ENCODE measurements at places on chromosomes 11 and 22.

- DNase-seq: no peak
These were observed 52.2 kb downstream of the ANO5 start for GRCh38 chr11:22244986-22245592.

DNA sequence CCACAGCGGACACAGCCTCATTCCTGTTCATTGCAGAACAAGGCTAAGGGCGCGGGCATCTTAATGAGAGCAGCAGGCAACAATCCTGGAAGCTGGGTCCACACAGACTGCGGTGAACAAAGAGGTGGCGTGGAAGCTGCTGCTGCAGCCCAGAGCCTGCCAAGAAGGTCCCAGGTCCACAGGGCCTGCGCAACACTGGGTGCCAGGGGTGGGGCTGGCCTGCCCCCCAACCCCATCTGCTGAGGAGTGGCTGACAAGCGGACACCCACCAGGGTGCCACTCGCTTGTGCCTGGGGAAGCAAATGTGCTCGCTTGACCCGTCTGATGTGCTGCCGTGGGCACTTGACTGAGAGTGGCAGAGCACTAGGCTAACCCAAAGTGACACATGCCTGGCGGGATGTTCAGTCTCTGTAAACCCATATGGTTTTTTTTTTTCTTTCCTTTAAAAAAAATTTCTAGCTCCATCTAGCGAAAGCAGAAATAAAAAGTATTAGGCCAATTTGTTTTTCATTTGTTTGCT, 83.2 kb upstream of the PITPNB start:
- DNase-seq: no peak

DNA sequence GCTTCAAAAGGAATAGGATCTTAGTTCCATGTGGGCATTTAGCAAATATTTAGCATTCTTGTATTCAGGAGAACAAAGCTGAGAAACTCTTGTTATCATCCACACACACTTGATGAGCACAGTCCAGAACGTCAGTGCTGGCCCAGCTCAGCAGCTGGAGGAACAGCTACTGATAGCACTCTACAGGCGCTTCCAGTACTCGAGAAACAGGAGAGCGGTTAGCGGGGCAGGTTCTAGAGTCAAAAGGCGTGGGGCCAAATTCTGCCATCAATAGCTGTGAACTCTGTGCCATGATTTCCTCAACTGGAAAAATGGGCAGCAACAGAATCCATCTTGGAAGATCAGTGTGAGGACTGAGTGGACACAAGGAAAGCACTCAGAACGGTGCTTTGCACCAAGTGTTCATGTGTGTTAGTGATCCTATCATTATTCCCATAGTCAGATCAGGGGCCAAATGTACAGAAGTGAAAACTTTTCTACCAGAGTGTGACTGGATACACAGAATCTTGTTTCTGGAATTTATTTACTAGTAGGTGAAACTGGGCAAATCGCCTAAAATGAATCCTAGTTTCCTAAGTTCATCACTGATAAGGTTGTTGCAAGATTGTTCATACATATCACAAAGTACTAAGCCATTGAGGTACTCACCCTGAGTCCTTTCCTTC, 3.2 kb downstream of the JOSD1 start:
- DNase-seq: no peak

DNA sequence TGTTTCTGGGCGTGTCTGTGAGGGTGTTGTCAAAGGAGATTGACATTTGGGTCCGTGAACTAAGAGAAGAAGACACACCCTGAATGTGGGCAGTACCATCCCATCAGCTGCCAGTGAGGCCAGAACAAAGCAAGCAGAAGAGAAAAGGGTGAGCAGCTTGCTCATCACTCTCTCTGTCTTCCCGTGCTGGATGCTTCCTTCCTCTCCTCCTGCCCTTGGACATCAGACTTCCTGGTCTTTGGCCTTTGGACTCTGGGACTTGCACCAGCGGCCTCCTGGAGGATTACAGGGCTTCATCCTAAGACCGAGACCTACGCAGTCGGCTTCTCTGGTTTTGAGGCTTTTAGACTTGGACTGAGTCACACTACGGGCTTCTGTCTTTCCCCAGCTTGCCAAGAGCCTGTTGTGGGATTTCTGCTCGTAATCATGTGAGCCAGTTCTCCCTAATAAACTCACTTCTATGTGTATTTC, 18.8 kb downstream of the APOL2 start:
- DNase-seq: no peak

DNA sequence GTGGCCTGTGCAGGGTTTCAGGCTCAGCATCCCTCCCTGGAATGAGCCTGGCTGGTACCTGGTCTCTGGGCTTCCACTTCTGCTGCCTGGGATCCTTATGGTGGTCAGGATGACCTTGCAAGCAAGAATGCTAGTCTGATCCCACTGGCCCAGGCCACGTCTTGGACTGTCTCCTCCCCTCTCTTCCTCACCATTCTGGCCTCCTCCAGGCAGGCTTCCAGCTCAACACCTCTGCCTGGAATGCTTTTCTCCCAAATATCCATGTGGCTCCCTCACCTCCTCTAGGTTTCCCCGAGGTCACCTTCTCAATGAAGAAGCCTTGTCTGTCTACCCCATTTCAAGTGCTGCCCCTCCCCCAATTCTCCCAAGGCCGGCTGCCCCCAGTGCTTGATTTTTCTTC, 39.4 kb upstream of the ALX4 start:
- DNase-seq: no peak

- no peak for DNase-seq
These were observed 48.9 kb downstream of the RELT start for GRCh38 chr11:73425108-73425507.

- no peak for DNase-seq
These were observed 106.4 kb downstream of the SYN3 start for GRCh38 chr22:32951807-32952153.

GRCh38 chr11:118234833-118235232, 10.0 kb upstream of the JAML start:
- DNase-seq: no peak

DNA sequence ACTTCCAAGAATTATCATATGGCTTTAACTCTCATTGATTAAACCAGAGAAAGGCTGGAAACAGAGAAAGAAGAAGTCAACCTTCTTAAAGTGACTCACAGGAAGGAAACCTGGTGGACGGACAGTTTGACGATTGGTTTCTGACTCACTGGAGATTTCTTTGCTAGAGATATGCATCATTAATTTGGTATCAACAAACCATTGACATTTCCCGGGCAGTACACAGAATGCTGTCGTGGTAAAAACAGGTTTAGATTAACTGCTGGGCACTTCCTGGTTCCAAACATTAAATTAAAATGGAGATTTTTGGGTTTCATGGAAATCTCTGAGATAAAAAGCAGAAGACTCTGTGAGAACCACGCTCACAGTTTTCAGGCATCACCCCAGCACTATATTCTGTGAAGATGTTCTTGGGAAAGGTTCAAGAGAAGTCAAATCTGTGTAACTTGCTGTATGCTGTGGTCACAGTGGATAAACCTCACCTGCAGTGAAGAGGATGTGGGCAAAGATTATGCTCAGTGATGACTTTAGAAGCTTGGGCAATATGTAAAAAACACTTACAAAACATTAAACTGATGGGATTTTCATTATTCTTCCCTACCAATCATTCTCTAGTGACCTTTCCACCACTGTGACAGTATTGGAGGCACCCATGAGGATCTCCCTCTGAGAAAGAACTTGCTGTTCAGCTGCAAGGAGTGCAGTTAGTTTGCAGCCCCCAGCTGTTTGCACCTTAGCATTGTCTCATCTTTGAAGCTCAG, 61.1 kb upstream of the CD44 start:
- peak; percentile 17 for DNase-seq

DNA sequence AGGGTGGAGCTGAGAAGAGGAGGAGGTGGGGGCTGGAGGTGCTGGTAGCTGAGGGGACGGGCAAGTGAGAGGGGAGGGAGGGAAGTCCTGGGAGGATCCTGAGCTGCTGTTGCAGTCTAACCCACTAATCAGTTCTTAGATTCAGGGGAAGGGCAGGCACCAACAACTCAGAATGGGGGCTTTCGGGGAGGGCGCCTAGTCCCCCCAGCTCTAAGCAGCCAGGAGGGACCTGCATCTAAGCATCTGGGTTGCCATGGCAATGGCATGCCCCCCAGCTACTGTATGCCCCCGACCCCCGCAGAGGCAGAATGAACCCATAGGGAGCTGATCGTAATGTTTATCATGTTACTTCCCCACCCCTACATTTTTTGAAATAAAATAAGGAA, 24.4 kb downstream of the FADS3 start:
- DNase-seq: no peak

DNA sequence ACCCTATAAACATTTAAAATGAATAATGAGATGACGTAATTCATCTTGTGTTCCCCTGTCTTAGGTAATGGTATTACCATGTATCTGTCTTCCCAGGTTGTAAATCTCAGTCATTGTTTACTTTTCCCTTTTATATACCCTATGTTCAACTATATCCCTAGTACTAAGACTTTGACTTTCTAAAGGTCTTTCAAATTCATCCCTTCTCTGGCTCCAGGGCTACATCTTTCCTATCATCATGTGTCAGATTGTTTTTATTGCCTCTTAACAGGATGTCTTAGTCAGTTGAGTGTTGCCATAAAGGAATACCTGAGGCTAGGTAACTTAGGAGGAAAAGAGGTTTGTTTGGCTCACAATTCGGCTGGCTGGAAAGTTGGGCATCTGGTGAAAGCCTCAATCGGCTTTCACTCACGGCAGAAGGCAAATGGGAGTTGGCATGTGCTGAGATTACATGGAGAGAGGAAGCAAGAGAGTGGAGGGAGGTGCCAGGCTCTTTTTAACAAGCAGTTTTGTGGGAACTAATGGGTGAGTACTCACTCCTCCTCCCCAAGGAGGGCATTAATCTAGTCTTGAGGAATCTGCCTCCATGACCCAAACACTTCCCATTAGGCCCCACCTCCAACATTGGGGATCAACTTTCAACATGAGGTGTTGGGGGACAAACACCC, 11.6 kb upstream of the DLAT start:
- DNase-seq: no peak

DNA sequence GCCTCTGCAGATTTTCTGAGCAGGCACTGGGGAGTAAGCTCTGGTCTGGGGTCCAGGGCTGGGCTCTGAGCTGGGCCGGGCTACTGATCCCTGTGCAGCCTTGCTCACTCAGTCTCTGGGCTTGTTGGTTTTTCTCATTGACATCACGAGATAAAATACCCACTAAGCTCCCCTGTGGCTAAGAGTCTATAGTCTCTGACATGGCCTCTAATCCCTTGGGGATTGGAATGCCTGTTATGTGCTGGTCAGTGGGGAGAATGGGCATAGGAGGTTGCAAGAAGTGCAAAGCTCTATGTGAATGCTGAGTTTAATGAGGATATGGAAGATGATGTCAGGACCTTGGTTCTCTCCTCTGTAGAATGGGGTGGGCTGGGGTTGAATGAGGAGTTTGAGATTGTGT, 23.3 kb downstream of the ELF5 start:
- no peak for DNase-seq

- no peak for DNase-seq
These were observed 7.3 kb upstream of the CLNS1A start for GRCh38 chr11:77644887-77645286.

GRCh38 chr11:2904153-2905052, 18.8 kb upstream of the CDKN1C start:
- no peak for DNase-seq

- DNase-seq: no peak
These were observed 8.8 kb downstream of the TRAF6 start for GRCh38 chr11:36501236-36501635.

DNA sequence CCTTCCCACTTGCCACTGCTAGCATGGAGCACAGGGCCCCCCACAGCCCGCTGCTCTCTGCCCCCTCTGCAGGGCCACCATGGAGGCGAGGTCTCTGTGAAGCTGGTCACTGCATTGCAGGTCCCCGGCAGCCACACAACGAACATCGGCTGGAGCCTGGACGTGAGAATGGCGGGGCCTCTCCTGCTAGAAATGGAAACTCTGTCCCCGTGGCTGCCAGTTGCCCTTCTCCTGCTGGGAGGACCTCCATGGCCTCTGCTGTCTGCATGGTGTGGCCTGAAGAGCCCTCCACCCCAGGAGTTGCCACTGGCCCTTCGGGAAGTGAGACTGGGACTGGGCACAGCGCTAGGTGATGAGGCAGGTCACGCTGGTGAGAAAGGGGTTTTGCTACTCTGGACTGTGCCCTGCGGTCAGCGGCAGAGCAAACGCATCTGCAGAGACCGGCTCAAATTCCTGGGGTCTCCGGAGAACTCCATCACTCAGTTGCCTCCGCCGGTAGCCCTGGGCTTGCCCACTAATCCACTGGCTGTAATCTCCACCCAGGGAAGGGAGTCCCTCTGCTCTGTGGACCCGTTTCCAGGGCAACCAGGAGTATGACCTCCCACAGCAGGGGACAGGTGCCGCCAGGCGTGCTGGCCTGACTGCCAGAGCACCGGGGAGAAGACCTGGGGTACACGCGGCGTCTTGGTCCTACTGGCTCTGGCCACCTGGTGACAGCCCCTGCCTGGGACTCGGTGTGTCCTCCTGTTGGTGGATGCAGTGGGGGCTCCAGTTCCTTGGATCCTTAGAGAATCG, 806.3 kb downstream of the BRD1 start:
- no peak for DNase-seq

GRCh38 chr11:33934450-33934849, 42.6 kb upstream of the LMO2 start:
- no peak for DNase-seq

- DNase-seq: no peak
These were observed 18.4 kb downstream of the DEUP1 start for GRCh38 chr11:93348930-93349329.

DNA sequence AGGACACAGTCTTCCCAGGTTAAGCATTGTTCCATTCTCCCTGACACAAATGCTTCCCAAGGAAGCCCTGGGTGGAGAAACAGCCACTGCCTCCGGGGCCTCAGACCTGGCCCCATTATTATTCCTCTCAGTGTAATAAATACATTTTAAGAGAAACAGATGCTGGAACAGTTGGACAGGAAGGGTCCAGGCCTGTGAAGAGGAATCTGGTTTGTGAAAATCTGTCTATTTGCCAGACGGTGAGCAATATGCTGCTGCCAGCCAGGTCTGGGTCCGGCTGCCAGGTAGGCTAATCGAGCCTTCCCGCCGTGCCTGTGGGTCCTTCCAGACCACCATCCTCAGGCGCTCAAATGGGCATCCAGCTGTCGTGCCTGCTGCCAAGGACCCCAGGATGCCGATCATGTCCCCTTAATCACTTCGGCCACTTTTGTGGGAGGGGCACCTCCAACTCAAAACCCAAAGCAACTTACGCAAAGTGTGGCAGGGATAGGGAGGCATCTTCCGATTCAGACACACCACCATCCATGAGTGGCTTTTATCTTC, 528.4 kb downstream of the MIAT start:
- DNase-seq: no peak

- DNase-seq: peak; percentile 73
These were observed at the start of gene RPS3 for GRCh38 chr11:75399344-75400145. Gene RPS3, plus strand, starts transcription at chr11:75399518. Its CDS starts 30 bp downstream, at chr11:75399548.

DNA sequence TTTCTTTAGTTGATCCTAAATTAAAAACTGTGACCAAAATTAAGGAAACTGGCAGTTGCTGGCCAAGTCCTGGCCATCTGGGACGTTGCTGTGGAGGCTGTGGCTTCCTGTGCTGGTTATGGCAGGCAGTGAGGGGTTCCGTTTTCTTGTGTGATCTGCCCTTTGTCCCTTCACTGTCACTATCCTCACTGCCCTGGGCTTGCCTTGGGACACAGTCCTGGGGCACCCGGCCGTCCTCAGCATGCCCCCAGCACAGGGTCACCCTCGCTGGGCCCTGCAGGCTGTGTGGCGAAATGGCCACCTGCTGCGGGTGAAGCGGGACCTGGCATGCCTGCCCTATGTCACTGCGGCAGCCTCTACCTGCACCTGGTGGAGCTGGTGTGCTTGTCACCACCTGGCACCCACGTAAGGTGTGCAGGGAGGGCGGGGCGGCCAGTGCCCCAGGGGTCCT, 52.5 kb upstream of the SLC22A12 start:
- DNase-seq: no peak

GRCh38 chr11:108125096-108125495, 3.7 kb downstream of the ACAT1 start:
- no peak for DNase-seq

- no peak for DNase-seq
These were observed 2.9 kb downstream of the SLC35C1 start for GRCh38 chr11:45807792-45808238.

All from stimulated activated CD8-positive, alpha-beta memory T cell treated with anti-CD3 and anti-CD28 coated beads, Interleukin-4, amount 100 ng/mL, for 4 hours (primary cell).